ENCODE measurements at places on chromosomes 3 and 15.

DNA sequence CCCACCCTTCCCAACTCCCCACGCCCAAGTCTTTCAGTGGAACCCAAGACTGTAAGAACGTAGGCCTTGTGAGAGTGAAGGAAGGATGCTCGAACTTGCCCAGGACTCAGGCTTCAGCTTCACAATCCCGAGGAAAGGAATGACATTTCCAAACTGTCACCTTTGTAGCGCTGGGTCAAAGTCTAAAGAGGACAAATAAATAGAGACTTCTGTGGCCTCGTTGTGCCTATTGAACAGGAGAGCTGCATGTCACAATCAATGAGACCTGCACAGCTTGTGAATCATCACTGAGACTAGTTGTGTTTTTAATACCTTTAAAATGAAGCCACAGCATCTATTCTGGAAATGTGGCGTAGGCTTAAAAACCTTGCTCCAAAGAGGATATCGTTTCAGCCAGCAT is 222.8 kb upstream of the ST8SIA2 start:
- no peak for DNase-seq

DNA sequence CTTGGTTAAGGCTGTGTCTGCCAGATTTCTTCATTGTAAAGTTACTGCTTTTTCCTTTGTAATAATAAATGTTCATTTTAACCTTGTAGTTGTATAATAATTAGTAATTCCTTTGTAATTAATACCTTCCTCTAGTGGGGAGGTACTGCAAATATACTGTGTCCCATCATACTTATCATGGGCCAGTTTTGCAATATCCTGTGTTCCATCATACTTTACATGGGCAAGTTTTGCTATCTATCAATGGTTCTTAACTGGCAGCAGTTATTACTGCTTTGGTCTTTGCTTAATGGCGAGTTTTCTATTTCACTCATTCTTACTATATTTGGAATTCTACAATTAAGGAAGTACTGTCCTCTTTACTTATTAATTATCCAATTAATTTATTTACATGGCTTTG is 10.6 kb downstream of the ATP2C1 start:
- no peak for DNase-seq

- no peak for DNase-seq
Observed at GRCh38 chr15:82587805-82588204, 47.5 kb upstream of the RPS17 start.

GRCh38 chr15:97976766-97977503 is 16.4 kb downstream of the ARRDC4 start:
- DNase-seq, result no peak

- DNase-seq, result no peak
Observed at GRCh38 chr3:61184956-61185355, 66.3 kb downstream of the FHIT start.

DNA sequence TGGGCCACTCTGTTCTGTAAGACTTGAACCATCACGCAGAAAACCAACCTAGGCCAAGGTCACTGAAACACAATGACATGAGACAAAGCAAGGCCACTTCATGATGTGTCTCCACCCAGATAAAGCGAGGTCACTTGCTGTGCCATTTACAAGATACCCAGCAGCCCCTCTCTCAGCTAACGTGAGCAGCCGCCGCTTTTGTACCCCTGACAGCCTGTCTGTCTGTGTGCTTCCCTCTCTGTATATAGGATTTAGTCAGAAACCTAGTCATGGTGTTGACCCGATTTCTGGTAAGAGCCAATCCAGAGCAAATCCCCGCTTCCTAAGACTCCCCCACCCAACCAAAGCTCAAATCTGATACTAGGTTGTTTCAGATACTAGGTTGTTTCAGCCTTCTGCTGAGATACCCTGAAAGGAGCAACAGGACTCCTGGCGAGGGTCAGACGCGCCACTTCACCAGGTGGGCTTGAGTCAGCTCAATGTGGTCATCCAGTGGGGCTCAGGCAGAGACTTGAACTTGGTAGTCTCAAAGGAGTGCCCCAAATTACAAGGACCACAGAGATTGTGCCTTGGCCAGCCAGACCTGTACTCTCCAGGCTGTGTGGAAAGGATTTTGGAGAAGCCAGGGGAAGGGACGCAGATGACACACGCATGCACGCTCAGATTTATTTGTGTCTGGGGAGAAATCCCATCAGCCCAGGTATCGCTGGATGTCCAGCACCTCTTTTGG is 3.1 kb upstream of the ZXDC start:
- no peak for DNase-seq

DNA sequence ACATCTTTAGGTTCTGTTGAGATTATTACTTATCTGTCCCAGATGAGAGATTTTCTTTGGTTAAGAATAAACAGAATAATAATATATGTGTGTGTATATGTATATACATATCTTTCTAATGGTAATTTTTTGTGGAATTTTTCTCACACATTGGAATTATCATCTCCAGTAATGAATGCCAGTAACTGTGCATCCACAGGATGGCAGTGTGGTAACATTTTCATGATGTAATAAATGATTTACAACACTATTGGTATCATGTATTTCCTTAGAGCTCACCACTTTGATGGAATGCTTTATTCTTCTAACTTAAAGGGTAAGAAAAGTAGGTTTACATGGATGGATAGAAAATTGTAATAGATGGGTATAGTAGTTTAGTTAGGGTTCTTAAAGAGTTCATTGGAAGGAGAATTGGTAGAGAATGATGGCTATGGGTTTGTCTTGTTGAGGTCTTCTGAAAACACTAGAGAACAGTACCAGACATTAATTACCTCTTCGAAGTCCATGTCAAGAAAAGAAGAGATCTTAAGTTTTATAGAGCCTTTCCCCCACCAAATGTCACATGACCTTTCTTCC is 78.1 kb downstream of the STT3B start:
- no peak for DNase-seq

GRCh38 chr3:136916223-136916622 is 41.6 kb upstream of the IL20RB start:
- DNase-seq, result no peak

DNA sequence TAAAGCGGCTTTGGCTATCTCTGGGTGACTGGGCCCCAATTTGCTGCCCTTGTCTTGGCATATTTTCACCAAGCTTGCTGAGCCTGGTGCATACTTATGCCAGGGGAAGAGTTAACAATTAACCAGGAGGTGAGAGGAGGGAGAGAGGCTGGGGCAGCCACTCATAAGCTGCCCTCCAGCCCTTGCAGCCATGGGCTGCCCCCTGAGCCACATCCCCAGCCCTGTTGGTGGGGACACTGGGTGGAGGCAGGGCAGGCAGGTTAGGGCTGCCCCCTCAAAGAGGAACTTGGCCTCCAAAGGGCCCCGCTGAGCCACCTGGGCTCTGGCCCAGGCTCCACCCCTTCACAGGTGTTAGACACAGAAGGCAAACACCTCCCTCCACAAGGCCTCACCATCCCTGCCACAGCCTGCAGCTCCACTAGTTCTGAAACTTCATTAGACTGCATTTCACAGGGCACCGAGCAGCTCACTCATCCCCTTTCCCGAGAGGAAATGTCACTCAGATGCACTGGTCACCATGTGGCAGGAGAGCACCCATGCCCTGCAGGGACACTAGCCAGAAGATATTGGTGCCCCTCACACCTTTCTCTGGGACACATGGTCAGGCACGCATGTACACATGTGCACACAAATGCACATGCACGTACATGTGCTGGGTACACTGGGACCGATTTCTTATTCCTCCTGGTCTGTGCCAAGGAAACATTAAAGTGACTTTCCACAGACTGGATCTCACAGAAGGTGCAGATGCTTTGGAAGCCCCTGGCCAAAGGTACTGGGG is 20.2 kb downstream of the AMOTL2 start:
- DNase-seq, result no peak

DNA sequence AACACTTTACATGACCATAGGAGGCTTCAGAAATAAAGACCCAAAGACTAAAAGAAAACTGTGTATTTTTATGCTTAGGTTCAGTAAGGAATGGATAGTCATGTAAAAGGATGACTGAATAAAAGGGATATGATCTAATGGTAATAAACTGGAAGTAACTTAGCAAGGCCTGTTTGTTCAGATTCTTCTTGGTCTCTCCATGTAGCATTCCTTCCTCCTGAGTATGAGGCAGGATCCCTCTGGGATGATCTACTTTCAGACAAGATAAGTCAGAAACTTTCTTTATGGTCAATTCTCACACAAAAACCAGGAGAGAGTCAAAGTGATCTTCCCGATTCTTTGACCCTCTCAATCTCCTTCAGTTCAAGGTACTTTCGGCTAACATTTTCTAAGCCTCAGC is 340.8 kb upstream of the DCBLD2 start:
- no peak for DNase-seq

DNA sequence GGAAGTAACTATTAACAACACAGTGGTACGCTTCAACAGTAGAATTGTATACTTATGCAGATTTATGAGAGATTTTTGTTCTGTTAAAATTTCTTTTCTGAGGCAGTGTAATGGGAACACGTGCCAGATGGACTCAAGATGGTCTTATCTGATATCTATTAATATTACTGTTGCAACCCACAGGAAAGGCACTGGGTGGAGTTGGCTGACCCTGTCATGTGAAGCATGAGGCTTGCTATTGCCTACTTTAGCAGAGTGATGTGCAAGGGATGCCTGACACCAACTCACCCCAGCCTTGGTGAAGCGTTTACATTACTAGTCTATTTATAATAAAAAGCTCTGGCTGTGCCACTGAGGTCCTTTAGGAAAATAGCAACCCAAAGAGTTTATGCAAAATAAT is 19.8 kb upstream of the ARNT2 start:
- DNase-seq, result no peak

DNA sequence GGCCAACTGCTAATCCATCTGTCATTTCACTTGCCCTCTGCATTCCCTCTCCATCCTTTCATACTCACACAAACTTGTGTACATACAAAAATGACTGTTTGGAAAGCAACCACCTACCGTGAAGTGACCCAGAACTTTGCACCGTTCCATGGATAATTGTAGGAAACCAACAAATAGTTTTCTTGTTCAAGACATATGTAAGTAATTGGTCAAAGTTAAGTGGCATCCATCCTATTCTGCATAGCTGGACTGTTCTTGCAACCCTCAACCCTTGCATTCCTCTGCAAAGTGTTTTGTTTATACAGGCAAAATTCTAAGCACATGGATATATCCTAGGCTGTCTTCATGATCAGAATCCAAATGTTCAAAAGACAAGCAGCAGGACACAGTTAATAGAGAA is 592.5 kb downstream of the MECOM start:
- no peak for DNase-seq

- no peak for DNase-seq
Observed at GRCh38 chr15:68230157-68231100, 901 bp upstream of the CLN6 start.

DNA sequence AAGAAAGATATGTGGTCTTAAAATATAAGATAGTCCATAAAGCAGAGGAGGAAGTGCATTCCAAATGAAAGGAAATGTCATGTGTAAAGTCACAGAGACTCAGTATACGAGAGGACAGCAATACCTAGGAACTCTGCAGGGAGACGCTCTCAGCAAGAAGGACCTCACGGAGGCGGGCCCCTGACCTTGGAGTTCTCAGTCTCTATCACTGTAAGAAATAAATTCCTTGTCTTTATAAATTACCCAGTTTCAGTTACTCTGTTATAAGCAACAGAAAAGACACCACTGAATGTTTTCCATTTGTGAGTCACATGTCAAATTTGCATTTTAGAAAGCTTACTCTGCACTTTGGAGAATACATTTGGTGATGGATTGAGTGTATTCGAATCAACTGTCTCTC is 140.6 kb downstream of the GBE1 start:
- no peak for DNase-seq

DNA sequence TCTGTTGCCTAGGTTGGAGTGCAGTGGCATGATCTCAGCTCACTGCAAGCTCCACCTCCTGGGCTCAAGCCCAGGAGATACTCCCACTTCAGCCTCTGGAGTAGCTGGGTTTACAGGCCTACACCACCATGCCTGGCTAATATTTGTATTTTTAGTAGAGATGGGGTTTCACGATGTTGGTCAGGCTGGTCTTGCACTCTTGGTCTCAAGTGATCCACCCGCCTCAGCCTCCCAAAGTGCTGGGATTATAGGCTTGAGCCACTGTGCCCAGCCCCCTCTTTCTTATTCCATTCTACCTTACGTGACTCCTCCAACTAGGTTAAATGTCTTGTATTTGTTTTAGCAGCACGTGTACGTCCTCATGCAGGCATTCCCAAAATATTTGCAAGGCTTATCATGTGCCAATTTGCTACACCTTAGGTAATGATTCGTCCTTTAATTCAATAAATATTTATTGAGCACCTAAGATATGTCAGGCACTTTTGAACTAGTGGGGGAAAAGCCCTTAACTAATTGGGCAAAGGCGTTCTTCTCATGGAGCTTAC is 14.9 kb upstream of the MAGI1 start:
- DNase-seq, result no peak

DNA sequence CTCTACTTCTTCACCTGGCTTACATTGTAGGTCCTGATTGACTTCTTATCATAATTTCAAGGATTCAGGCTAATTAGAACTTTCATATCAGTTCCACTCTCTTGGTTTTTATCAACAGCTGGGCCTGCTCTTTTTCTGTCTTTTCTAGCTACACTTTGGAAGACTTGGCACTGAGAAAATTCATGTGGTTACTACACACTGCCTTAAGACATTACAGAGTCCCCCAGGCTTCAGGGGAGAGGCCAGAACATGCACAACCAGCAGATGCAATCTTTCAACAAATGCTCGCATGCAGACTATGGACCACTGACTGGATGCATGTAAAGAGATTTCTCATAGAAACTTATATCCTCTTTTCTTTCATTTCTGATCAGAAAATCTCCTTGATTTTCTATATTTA is 423.5 kb downstream of the TUSC7 start:
- no peak for DNase-seq

GRCh38 chr15:40290918-40291574 is 8.2 kb upstream of the ANKRD63 start:
- no peak for DNase-seq

- DNase-seq, result no peak
Observed at GRCh38 chr3:56868706-56869105, 67.0 kb upstream of the ARHGEF3 start.

- DNase-seq, result peak; percentile 21
Observed at GRCh38 chr3:38031022-38031994, 1.9 kb upstream of the PLCD1 start.

DNA sequence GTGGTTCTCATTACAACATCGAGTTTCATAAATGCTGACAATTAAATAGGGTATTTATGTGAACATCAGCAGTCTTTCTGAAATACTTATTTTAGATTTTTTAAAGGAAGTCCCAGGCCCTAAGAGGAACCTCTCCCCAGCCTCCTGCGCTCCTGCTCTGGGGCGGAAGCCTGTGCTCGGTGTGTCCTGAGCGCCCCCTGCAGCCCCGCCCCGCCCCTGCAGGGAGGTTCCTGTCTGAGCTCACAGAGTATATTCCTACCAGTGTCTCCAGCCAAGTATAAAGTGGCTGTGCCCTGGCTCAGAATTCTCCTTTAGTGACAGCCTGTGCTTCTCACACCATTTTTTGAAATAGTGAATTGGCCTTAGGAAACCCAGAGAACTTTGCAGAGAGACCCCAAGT is 567.9 kb downstream of the GOLGA6L6 start:
- no peak for DNase-seq

GRCh38 chr15:75446151-75446550 is 5.3 kb downstream of the SIN3A start:
- DNase-seq, result no peak
